ENCODE measurements at places on chromosomes 2 and 18.

GRCh38 chr2:1308678-1309077 lies 104.6 kb upstream of the TPO start:
- DNase-seq, result no peak

DNA sequence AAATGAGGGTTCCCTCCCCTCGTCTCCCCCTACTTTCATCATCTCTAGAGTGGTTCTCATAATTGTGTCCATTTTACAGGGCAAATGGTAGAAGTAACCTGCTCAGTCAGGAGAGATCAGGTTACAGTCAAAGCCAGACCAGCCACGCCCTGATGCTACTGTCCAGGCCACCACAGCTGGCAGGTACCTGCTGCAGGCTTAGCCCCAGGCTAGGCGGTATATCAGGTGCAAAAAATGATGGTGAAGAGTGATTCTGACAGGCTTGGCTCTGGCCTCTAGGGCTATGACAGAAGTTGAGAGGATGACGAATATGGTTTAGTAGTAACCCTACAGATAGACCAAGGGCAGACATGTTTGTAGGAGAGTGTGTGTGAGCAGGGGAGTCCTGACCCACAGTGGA lies 67.1 kb downstream of the HAUS1 start:
- DNase-seq, result no peak

DNA sequence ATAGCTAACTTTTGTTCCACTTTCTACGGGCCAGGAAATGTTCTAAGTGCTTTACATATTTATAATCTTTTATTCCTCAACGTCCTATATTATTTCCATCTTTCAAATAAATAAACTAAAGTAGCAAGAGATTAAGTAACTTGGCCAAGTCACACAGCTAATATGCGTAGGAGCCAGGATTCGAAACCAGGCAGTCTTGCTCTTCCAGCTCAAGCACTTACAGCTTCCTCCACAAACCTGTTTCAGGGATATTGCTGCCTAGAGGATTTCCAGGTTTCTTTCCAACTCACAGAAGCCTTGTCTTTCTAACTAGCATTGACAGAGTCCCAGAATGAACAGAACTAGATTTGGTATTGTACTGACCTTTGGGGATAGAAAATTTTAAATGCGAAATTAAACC lies 102.5 kb downstream of the FIGN start:
- no peak for DNase-seq

- DNase-seq, result no peak
These were observed 11.4 kb upstream of the NMUR1 start for GRCh38 chr2:231541645-231542044.

DNA sequence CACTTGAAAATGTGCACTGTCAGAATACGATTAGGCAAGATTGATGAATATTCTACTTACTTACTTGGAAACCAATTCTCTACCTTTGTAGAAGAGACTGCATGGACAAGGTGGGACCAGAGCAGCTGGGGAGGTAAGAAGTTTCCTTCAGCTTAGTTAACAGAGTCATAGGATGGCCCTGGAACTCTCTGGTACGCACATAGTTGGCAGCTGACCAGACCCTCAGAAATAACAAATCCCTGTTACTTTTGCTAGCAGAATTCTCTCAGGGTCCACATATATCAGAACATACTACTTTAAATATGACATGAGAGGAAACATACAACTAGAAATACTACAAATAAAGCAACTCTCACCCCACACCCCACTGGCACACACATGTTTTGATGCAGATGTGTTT lies 24.8 kb upstream of the STAT1 start:
- DNase-seq, result no peak

GRCh38 chr18:9689253-9689652 lies 18.8 kb upstream of the RAB31 start:
- no peak for DNase-seq

GRCh38 chr2:111654829-111655228 lies 229.2 kb downstream of the ANAPC1 start:
- DNase-seq, result no peak

- DNase-seq, result no peak
These were observed 204.1 kb downstream of the NDUFA10 start for GRCh38 chr2:239820836-239821693.

GRCh38 chr2:26530240-26530540 lies 52.3 kb upstream of the OTOF start:
- no peak for DNase-seq

- DNase-seq, result no peak
These were observed 60.5 kb downstream of the BAZ2B start for GRCh38 chr2:159555651-159556392.

- no peak for DNase-seq
These were observed 53.7 kb downstream of the EPHA4 start for GRCh38 chr2:221518201-221518934.

DNA sequence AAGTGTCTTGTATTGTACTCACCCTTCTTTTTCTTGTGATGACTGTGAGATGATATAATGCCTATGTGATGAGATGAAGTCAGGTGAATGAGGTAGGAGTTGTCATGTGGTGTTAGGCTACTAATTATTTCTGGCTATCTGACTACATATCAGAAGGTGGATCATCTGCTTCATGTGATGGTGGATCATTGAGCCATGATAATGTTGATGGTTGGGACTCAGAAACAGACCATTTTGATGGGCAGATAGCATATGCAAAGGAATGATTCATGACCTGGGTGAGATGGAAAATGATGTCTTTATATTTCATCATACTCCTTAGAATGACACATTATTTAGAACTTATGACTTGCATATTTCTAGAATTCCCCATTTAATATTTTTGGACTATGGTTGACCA lies 19.5 kb downstream of the ANKRD30B start:
- DNase-seq, result no peak

GRCh38 chr2:68103030-68103708 lies 40.4 kb upstream of the C1D start:
- DNase-seq, result no peak

DNA sequence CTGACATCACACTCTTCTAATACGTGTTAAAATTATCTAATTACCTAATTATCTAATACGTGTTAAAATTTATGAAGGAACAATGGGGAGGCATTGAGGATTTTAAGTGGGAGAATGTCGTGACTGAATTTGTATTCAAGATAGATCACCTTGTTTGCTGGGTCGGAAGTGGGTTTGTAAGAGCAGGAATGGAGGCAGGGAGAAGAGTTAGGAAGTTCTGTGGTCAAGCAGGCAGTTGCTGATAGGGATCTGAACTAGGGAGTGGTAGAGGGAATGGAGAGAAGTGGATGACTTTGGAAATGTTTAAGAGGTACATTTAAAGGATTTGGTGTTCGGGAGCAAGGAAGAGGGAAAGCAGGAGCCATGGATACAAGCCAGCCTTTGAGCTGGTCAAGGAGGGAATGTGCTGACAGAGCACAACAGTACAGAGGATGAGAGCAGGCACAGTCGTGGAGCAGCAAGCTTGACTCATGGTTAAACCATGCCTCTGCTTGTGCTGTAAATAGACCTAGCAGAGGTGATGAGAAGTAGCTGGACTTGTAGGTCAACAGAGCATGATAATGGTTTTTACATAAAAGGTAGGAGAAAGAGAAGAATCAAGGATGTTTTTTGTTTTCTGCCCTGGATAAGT lies 16.2 kb downstream of the IL18RAP start:
- no peak for DNase-seq

DNA sequence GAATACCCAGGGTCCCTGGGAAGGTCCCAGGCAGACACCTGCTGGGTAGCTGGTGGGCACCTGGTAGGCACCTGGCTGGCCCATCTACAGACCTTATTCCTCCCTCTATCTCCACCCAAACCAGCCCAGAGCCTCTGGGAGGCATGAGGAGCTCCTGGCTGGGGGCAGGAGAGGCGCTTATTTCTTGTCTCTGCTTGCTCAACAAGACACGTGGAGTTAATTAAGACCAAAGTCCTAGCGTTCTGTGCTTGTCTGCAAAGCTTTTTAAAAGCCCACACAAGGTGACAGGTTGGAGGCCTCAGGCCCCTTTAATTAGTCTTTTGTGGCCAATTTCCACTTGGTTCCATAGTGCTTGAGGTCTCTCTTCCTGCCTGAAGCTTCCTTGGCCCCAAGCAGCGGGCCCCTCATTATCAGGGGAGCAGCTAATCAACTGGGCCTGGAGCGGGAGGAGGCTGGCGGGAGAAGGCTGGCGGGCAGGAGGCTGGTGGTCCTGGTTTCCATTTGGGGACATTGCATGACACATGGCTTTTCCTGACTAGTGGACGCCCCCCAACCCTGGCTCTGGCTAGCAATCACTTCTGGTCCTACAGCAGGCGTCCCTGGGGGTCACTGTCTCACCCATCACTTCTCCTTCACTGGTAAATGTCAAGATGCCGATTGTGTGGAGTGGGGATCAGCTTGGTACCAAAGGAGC lies 65.4 kb upstream of the HDAC4 start:
- no peak for DNase-seq

DNA sequence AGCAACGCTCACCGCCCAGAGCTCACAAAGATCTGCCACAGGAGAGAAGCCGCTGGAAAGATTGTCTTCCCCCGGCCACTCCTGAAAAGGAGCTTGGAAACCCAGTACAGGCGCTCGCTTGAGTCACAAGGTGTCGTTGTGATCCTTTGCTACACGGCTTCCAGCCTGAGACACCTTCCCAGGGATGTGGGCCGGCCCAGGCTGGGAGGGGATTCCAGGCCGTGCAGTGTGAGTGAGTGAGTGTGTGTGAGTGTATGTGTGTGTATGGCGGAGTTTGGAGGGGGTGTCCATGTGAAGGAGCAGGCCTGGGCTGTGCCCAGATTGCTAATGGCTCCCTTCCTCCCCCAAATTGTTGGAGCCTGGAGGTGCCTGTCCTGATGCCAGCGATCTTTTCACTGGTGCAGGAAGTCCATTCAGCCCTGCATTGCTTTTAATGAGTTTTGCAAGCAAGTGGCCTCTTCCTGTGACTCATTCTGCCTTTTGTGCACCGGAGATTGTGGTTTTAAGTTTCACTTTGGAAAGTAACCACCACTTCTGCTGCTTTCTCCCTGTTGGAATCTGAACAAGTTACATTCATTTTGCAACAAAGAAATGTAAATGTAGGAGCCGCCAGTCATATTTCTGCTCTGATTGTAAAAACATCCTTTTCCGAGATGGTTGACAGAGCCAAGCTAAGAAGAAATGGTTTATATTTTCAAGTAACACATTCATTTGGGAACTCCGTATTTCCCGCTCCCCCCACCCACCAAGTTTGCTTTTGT lies 83.7 kb downstream of the LPIN1 start:
- peak; percentile 45 for DNase-seq

- no peak for DNase-seq
These were observed 15.6 kb downstream of the ODC1 start for GRCh38 chr2:10432311-10433181.

DNA sequence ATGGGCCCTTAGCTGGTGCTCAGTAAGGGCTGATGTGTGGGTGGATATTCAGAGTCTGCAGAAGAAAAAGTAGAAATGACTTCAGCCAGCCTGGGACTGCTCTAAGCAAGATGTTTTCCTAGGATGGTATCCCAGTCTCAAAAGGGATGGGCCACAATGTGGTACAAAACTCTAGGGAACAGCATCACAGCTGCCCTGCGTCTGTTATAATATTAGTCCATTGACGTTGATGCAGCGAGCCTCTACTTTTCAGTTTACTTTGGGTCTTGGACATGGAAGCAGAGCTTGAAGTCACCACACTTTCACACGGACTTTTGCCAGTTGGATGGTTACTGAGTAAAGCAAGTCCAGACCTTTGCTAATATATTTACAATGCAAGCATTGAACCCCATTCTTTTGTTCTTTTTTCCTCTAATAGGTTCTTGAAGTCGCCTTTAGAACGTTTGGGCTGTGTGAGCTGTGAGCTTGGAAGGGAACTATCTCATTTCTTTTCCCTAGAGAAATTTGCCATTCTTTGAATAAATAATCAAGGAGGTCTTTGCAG lies 105.7 kb downstream of the RDH14 start:
- no peak for DNase-seq

GRCh38 chr2:14647714-14648113 lies 15.2 kb downstream of the LRATD1 start:
- DNase-seq, result no peak

- DNase-seq, result no peak
These were observed 114.7 kb downstream of the RTP5 start for GRCh38 chr2:241984271-241984655.

DNA sequence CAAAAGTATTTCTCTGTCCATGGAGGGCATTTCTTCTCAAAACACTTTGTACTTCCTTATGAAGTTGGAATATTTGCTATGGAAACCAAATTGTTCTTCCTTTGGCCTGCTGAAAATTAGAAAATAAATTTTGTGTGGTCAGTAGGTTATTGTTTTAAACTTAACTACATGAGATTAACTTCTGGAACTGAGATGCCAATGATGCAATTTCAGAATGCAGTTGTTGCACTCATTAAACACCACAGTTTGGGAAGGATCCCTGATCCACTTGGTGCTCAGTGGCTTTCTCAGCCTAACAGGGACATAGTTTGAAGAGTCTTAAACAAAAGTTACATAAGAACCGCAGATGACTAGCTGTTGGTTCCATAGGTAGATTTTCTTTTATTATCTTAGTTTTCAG lies 23.3 kb upstream of the IL1R1 start:
- no peak for DNase-seq

DNA sequence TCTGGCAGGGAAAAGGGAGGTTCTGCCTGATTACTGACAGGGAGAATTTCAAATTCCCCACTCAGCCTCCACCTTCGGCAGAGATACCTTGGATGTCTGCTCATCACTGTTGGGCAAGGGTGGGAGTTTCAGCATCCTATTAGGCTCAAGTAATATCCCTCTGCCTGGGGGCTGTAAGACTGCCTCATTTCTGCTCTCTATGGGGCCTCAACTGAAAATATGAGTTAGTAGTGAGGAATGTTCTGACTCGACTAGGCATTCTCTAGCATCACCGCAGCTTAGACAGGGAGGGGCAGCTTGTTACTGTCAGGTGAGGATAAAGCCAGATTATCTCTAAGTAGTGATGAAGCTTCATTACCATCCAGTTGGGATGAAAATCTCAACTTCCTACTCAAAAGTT lies 87.7 kb upstream of the LRP1B start:
- DNase-seq, result no peak

GRCh38 chr2:133414486-133415209 lies 153.6 kb downstream of the NCKAP5 start:
- no peak for DNase-seq

GRCh38 chr2:207883002-207883780 lies 113.5 kb upstream of the FZD5 start:
- no peak for DNase-seq

DNA sequence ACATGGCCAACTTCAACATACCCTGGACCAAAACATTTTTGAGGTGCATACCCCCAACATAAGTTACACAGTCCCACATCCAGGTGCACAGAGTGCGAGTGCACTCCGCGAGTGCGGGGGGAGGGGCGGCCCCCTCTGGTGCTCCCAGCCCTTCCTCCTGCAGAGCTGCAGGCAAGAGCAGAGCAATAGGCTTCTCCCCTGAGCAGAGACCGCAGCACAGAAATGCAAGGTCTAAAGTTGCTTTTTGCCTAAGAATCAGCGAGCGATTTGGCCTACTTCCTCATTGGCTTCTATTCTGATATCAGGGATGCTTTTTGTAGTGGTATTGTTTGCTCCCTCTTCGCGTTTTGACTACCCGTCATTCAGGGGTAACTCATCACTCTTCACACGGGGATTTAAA lies 40.6 kb downstream of the BOLA3 start:
- no peak for DNase-seq
